GM23248 (cell line): ENCODE measurements at places on chromosomes 2 and 18. TPM values are rescaled to one million over a fixed set of nuclear protein-coding genes. Genes with fewer than 3 reads are reported as not detected.

PTPRN gene
- polyA plus RNA-seq: 29.2 and 30.5 TPM in 2 replicates

CTAGE1 gene
- polyA plus RNA-seq: 0.06 TPM in 1 of 2 replicates, not detected in the other

BIN1 gene
- 23.9 and 24.3 TPM in 2 replicates for polyA plus RNA-seq

IFIH1 gene
- 0.66 and 1.3 TPM in 2 replicates for polyA plus RNA-seq

- DNase-seq: no peak
Measured at GRCh38 chr2:26701596-26701995, 9.1 kb downstream of the KCNK3 start.

DNA sequence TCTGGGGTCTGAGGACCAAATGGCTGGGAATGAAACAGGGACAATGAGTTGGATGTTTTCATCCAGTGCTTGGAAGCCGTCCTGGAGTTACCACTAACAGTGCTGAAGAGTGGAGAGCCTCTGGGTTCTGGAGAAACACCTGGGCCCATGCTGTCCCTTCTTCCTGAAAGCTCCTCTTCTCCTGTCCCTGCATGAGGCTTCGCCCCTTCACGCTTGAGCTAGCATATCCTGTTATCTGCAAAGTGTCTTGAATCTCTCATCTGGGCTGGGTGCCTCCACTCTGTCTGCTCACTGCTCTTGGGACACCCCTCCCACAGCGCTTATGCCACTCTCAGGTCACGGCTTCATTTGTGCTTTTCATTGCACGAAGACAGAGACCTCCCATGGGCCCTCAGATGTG lies 154.5 kb downstream of the MYCN start:
- no peak for DNase-seq

GRCh38 chr2:236747426-236747825 lies 177.8 kb downstream of the ACKR3 start:
- DNase-seq: no peak

DLGAP1 gene
- polyA plus RNA-seq: 0.13 and 0.29 TPM in 2 replicates

DNA sequence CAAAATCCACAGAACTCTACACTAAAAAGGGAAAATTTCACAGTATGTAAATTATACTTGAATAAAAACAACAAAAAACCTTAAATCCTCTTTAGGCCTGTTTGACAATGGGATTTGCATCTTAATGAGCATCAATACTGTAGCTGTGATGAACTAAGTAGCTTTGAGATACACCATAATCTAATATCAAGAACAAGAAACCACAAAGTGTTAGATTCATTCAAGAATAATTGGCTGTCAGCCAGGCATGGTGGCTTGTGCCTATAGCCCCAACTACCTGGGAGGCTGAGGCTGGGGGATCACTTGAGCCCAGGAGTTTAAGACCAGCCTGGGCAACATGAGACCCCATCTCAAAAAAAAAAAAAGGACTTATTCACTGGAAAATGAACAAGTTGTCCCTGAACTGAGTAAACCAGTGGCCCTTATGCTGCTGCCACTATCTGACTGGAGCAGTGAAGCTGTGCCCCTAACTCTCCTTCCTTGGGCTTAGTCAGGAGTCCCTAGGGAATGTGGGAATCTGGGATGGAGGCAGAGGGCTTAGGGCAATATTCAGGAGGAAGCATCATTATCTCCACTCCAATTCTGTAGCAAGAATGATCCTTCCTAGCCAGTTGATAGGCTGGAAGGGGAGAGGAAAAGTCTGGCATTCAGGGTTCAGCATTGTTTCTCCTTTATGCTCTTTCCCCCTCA lies 88.5 kb downstream of the PRKCE start:
- no peak for DNase-seq

DNA sequence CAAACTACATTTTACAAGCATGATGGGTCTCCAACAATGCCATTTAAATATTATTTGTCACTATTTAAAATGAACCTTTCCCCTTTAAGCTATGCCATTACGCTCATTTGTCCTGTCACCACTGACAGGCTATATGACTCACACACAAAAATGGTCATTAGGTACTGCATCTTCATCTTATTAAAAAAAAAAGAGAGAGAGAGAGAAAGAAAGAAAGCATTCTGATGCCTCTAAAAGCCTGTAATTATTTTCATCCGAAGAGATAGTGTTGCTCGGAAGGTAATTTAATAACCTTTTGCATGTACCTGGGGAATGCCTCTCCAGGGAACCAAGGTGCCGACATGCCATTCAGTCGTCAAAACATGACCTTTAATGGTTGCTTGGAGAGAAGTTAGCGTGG lies 226.7 kb downstream of the ARHGAP15 start:
- no peak for DNase-seq
